Tibial nerve (tissue), 4 donors: ENCODE measurements at places on chromosomes 3 and 15. TPM values are rescaled to one million over a fixed set of nuclear protein-coding genes. Genes with fewer than 3 reads are reported as not detected.

DNA sequence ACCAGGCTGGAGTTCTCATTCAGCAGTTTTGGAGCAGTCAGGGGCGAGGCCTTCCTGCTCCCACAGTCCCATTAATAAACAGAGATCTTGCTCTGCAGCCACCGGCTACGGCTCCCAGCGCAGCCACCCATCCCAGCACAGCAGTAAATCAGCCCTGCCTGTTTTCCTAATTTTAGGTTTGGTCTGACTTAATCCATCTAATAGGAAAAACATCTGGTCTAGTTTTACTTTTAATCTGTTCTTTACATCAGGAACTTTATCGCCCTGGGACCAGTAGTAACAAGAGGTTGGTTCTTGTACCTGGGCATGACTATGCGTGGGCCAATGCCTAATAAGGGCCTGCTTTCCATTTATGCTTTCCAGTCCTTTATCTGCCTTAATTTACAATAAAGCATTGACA, 264.0 kb upstream of the DPH6 start:
- no peaks in the 10 kb centered on the region for H3K36me3 ChIP-seq
- no peak for DNase-seq
- H3K4me1 ChIP-seq, result no peaks in the 10 kb centered on the region
- H3K4me3 ChIP-seq, result no peak overlapping the region
- no peaks in the 10 kb centered on the region for H3K27me3 ChIP-seq

DNA sequence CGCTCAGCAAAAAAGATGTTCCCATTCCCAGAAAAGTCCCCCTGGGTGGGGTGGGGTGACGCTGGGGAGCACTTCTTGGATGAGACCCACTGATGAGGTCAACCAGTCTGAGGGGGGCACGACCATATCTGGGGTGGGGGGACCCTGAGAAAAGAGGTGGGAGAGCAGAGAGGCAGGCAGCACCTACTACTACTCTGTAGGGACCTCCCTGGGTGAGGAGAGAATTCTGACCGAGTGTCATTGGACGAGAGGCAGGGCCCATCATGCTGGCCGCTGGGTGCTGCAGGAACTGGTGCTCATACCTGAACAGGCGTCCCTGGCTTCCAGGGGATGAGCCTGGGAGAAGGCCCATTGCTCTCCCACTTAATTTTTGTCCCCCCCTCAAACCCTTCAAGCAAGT, 158.8 kb downstream of the KLF13 start:
- H3K4me1 ChIP-seq, result peaks cover 3% of the 10 kb centered on the region
- H3K4me3 ChIP-seq, result no peak overlapping the region
- DNase-seq, result no peak
- H3K27me3 ChIP-seq, result no peaks in the 10 kb centered on the region
- H3K36me3 ChIP-seq, result peaks cover 7% of the 10 kb centered on the region
- no peak overlapping the region for H3K27ac ChIP-seq

- H3K36me3 ChIP-seq, result no peaks in the 10 kb centered on the region
- no peaks in the 10 kb centered on the region for H3K27me3 ChIP-seq
- no peaks in the 10 kb centered on the region for H3K4me1 ChIP-seq
- no peak overlapping the region for H3K27ac ChIP-seq
These were observed 8.8 kb upstream of the LRCH3 start for GRCh38 chr3:197782230-197782629.

- H3K4me1 ChIP-seq, result no peaks in the 10 kb centered on the region
- H3K27me3 ChIP-seq, result no peaks in the 10 kb centered on the region
- no peak overlapping the region for H3K4me3 ChIP-seq
These were observed 27.0 kb downstream of the NDUFB4 start for GRCh38 chr3:120622870-120623726.

DNA sequence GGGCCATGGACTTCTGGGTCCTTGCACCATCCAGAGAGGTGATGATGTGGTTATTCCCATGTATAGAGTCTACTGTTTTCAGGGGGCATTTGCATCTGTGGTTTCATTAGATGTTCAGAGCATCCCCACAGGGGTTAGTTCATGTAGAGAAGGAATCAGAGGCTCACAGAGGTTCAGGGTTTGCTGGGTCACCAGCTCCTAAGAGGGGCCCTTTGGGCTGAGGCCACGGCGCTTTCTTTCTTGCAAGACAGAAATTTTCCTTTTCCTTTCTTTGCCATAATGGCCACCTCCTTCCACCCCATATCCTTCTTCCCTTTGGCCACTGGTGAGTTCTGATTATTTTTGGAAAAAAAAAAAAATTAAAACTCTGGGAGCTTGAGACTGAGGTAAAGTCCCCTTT, 62.3 kb downstream of the APBA2 start:
- no peak overlapping the region for H3K4me3 ChIP-seq
- H3K4me1 ChIP-seq, result no peaks in the 10 kb centered on the region
- no peak overlapping the region for H3K27ac ChIP-seq
- H3K27me3 ChIP-seq, result no peaks in the 10 kb centered on the region
- H3K36me3 ChIP-seq, result no peaks in the 10 kb centered on the region
- DNase-seq, result no peak

GRCh38 chr3:194082743-194083636, 53.0 kb upstream of the HES1 start:
- no peaks in the 10 kb centered on the region for H3K36me3 ChIP-seq
- H3K27ac ChIP-seq, result no peak overlapping the region
- H3K4me3 ChIP-seq, result no peak overlapping the region
- peaks cover 17% of the 10 kb centered on the region for H3K4me1 ChIP-seq
- DNase-seq, result no peak
- H3K27me3 ChIP-seq, result no peaks in the 10 kb centered on the region

DNA sequence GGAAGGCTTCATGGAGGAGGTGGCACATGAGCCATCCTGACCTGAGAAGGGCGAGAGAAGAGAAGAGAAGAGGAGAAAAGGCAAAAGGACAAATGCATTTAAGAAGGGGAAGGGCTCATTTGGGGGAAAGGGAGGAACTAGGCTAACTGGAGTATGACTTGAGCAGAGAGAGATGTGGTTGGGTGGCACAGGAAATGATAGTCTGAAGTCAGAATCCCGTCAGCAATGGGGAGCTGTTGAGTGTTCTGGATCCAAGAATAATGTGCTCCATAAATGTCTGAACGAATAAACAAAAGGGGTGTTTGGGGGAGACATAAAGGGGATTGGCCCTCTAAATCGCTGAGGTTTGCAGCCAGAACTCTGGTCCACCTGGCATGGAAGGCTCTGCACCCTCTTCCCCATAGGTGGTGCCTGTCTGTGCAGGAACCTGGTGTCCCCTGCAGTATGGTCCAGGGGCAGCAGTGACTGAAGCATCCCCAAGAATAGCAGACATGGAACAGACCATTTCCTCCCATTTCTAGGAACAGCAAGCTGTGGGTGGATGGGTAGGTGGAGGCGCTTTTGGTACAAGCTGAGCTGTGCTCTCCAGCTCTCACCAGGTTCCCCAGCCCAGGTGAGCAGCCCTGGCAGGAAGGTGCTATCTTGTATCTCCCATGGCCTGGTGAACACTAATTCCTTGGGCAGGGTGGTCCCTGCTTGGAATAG, 15.2 kb downstream of the CORO2B start:
- H3K36me3 ChIP-seq, result no peaks in the 10 kb centered on the region
- no peak for DNase-seq
- no peak overlapping the region for H3K27ac ChIP-seq
- peaks cover 20% of the 10 kb centered on the region for H3K4me1 ChIP-seq
- no peak overlapping the region for H3K4me3 ChIP-seq
- no peaks in the 10 kb centered on the region for H3K27me3 ChIP-seq

GRCh38 chr3:33035596-33035995, 61.4 kb downstream of the GLB1 start:
- H3K4me3 ChIP-seq, result no peak overlapping the region
- no peak for DNase-seq
- peaks cover 71% of the 10 kb centered on the region for H3K36me3 ChIP-seq
- no peaks in the 10 kb centered on the region for H3K27me3 ChIP-seq

DNA sequence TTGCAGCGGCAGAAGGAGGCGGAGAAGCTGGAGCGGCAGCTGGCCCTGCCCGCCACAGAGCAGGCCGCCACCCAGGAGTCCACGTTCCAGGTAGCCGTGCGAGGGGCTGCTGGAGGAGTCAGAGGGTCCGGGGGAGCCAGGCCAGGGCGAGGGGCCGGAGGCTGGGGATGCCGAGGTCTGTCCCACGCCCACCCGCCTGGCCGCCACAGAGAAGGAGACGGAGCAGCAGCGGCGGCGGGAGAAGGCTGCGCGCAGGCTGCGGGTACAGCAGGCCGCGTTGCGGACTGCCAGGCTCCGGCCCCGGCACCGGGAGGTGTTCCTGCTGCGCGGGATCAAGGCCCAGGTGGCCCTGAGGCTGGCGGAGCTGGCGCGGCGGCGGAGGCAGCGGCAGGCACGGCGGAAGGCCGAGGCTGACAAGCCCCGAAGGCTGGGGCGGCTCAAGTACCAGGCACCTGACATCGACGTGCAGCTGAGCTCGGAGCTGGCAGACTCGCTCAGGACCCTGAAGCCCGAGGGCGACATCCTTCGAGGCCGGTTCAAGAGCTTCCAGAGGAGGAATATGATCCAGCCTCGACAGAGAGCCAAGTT, 625.0 kb downstream of the MCTP2 start:
- no peak for DNase-seq
- no peak overlapping the region for H3K4me3 ChIP-seq
- no peaks in the 10 kb centered on the region for H3K36me3 ChIP-seq
- H3K27ac ChIP-seq, result no peak overlapping the region

DNA sequence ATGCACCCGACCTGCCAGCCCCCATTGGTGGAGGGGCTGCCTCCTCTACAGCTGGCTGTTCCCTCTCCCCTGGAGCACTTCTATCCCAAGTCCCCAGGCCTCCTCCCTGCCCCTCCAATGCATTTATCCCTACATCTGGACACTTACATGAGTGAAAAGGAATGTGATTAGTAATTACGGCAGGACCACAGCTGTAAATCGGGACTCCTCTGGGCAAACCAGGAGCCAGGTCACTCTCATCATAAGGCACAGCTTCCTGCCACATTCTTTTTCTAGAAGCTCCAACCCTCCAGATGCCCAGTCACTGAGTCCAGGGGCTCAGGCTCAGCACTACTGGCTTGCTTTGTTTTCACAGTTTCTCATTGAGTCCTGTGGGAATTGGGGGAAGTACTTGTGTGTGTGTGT, 54.3 kb downstream of the IL20RB start:
- H3K36me3 ChIP-seq, result no peaks in the 10 kb centered on the region
- no peak overlapping the region for H3K27ac ChIP-seq
- H3K27me3 ChIP-seq, result no peaks in the 10 kb centered on the region
- H3K4me3 ChIP-seq, result no peak overlapping the region

DNA sequence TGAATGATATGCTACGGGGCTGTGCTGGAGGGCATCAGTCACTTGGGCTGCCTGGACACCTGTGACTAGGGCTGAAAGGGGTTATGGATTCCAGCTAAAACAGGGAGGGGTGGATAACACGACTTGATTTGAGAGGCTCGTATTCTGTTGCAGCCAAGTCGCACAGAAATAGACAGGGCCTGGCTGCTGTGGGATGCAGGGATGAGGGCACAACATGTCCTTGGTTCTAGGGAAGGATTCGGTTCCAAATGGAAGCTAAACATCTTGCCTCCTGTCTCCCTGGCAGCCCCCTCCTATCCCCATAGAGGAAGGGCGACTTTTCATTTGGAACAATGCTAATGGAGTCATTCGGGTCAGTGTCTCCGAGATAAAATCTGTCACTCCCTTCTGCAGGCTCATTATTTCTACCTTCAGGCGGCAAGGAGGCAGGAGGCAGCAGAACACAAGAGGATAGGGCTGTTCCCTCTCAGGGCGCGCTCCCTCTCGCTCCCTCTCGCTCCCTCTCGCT, 433.8 kb upstream of the RBMS3 start:
- H3K36me3 ChIP-seq, result no peaks in the 10 kb centered on the region
- H3K27ac ChIP-seq, result no peak overlapping the region
- no peaks in the 10 kb centered on the region for H3K4me1 ChIP-seq
- no peaks in the 10 kb centered on the region for H3K27me3 ChIP-seq
- DNase-seq, result no peak

GRCh38 chr15:75929799-75930565, 26.3 kb downstream of the FBXO22 start:
- no peak for DNase-seq
- no peak overlapping the region for H3K4me3 ChIP-seq
- H3K4me1 ChIP-seq, result no peaks in the 10 kb centered on the region
- no peak overlapping the region for H3K27ac ChIP-seq
- no peaks in the 10 kb centered on the region for H3K27me3 ChIP-seq
- no peaks in the 10 kb centered on the region for H3K36me3 ChIP-seq

DNA sequence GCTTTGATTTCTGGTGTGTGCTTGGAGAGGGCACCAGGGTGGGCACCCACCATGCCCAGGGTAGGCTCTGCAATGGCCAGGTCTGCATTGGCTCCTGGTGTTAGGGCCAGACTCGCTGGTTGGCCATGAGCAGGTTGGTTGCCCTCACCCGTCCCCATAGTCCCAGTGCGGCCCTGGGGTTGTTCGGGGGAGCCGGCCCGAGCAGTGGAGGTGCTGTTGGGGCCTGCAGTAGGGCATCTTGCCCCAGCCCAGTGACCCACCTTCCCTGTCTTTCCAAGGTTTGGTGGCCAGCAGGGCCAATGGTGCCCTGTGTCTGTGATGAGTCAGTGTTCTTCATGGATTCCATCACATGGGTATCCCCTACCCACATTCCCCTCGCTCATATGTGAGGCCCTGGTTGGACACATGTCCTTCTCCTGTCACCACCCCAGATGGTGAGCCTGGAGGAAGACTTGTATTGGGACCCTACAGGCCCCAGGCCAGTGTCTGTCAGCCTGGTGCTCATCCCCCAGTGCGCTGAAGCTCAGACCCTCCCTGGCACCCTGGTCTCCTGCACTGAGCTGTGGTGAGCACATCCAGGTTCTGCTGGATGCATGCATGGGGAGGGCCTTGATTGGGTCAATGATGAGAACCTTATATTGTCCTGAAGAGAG, 190.1 kb downstream of the UBE3A start:
- no peak overlapping the region for H3K4me3 ChIP-seq
- no peaks in the 10 kb centered on the region for H3K4me1 ChIP-seq
- DNase-seq, result no peak

Gene TRIM71
- 0.42 TPM for total RNA-seq

DNA sequence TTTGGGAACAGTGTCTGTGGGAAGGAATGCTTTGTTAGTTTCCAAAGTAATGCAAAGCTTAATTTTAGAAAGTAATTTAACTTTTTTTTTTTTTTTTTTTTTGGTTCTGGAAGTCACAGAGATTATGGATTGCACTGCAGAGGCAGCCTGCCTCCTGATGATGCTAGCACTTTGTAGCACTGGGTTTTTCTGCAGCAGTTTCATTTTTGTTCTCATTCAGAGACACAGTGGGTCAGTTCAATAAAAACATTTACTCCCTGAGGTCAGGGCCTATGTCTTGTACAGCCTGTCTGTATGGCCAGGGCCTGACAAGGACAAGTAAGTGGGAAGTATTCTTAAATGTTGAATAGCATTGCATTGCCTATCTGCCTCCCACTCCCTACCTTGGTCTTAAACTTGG, 39.0 kb upstream of the NDUFB4 start:
- no peaks in the 10 kb centered on the region for H3K27me3 ChIP-seq
- H3K4me1 ChIP-seq, result peaks cover 5% of the 10 kb centered on the region
- no peaks in the 10 kb centered on the region for H3K36me3 ChIP-seq
